Activated T-cell treated with anti-CD3 and anti-CD28 coated beads, Interleukin-2, amount 50 U/mL, for 4 hours (primary cell): ENCODE measurements at places on chromosomes 11 and 22. TPM values are rescaled to one million over a fixed set of nuclear protein-coding genes. Genes with fewer than 3 reads are reported as not detected.

GRCh38 chr11:1514336-1515061 is 27.9 kb upstream of the MOB2 start:
- no peak for DNase-seq

DNA sequence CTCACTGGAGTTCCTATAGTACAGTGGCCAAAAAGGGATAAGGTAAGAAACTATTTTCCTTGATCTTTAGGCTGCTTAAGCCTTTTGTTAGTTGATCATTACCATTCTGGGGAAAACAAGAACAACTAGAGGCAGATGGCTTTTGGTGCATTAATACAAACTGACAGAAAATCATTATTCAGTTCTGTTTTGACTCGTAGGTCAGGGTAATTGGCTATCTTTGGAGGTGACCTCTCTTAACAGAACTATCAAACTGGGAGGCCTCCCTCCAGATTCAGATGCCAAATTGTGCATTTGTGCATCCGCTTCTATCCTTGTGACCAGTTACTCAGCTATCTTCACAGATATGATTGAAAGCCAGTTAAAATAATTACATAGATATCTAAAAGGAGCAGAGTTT is 23.2 kb upstream of the GRK2 start:
- DNase-seq: no peak

DNA sequence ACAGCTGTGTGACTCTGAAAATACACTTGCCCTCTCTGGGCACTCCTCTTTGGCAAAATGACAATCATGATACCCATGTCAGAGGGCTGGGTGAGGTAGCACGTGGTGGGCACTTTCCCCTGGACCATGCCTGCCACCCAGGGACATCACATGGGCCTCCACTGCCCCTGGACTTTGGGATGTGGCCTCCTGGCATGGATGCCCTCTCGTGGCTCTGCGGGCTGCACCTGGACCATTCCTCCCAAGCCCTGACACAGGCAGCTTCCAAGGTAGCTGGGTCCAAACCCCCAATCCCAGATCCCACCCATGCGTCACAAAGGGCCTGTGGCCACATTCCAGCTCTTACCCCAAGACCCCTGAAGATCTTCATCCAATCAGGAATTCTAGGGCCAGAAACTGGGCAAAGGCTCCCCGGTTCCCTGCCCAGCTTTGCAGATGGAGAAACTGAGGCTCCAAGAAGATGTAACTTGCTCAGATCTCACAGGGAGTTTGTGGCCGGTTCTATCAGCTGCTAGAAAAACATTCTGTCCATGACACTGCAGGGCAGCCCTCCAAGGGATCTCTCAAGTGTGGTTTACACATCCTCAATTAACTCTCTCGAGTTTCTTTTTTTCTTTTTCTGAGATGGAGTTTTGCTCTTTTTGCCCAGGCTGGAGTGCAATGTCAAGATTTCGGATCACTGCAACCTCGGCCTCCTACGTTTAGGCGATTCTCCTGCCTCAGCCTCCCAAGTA is 35.4 kb upstream of the CYB5R3 start:
- no peak for DNase-seq

The CCDC15 gene
- 1.4 TPM for total RNA-seq
